ENCODE measurements at places on chromosomes 2 and 18.
A peak's percentile ranks its signal among the peaks of the same experiment; 100 is the strongest.

- DNase-seq: no peak
These were observed 113.6 kb downstream of the RNF144A start for GRCh38 chr2:7030810-7031209.

DNA sequence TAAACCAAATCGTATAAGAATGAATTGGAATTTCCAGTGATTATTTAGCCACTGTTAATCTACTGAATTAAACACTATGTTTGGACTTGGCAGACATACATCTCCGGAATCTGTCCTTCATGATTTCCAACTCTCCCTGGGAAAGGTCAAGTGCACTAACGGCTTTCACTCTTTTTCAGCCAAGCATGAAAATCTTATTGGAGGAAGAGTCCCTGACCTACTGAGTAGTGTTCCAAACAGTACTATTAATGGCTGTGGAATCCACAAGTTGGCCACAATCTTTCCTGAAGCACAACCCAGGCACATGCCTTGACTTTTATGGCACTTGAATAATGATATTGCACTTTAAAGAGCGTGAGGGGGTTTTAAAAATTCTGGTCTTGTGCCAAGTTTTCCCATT is 318.9 kb upstream of the RND3 start:
- DNase-seq: peak; percentile 25

DNA sequence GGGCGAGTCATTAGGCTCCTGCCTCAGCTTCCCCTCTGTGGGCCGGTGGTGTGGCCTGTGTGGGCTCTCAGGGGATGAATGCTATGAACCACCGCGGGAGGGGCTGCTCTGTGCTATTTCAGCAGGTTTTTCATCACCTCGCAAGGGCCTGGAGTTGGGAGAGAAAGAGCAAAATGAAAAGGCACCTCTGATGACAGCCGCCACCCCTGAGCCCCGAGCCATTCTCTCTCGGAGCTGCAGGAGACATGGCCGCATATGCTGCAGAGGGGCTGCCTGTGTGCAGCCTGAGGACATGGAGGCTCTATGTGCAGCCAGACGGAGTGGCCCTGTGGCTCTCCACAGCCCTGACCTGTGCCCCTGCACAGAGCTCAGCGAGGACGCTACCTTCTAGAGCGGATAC is 96.2 kb upstream of the CTDP1 start:
- no peak for DNase-seq

GRCh38 chr18:22436136-22436535 is 18.4 kb upstream of the CTAGE1 start:
- DNase-seq: no peak

DNA sequence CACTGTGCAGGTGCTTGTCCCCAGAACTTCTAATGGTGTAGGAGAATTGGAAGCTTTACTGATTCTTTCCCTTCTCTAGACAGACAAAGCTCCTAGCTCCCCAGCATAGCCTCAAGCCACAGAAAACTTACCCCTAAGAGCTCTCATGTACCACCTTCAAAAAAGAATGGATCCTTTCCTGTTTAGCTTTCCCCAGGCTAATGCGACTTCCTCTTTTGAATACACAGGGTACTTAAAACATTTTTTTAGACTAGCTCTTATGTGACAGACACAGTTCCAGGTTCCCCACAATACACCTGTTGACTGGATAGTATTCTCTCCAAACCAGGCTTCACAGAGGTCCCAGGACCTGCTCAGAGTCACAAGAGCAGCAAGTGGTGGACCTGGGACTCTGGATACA is 8.3 kb downstream of the CTAGE1 start:
- DNase-seq: no peak

GRCh38 chr18:45522371-45522770 is 92.9 kb upstream of the SLC14A2 start:
- peak; percentile 87 for DNase-seq

DNA sequence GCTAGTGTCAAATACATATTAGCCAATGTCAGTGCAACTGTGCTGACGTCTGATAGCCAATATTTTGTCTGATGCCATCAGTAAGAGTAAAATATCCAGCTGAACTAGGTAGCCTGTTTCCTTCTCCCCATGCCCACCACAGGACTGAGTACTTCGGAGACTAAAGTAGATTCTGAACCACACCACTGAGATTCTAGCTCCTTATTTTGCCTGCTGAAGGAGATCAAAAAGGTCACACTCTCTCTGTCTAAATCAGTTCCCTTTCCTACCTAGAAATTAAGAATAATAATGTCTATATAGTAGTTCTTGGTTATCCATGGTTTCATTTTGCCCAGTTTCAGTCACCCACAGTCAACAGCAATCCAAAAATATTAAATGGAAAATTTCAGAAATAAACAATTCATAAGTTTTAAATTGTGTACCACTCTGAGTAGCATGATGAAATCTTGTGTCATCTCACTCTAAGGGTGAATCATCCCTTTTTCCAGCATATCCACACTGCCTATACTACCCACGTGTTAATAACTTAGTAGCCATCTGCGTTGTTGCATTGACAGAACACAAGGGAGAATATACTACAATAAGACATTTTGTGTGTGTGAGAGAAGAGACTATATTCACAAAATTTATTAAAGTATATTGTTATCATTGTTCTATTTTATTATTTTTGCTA is 1043.3 kb upstream of the PIK3C3 start:
- peak; percentile 83 for DNase-seq

DNA sequence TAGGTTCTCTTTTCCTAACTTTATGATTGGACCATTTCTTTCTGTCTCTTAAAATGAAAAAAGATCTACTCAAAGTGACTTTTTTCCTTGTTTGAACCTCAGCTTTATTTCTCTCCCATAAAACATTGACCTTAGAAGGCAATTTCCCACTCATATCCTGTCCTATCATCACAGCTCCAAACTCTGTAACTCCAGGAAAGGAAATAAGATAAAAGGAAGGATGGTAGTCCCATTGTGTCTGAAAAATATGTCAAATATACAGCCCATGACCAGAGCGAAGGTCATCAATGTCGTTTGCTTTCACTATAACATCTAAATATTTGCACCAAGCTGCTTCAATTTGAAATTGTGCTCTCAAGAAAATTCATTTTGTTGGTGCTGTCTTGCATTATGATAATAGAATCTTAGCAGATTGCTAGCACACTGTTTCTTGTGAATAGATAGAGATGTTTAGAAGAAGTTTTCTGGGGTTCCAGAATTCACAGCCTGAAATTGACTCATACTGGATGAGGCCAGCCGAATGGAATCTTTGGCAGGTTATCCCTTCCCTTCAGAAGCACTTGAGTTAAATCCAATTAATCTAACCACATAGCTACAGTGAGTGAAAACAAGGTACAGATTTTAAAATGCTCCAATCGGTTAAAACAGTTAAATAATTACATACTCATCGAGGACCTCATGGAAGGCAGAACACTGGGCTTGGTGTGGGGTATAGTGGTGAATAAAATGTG is 95.1 kb downstream of the CRIM1 start:
- peak; percentile 93 for DNase-seq

- DNase-seq: no peak
These were observed 175.6 kb downstream of the FMNL2 start for GRCh38 chr2:152510621-152511020.

DNA sequence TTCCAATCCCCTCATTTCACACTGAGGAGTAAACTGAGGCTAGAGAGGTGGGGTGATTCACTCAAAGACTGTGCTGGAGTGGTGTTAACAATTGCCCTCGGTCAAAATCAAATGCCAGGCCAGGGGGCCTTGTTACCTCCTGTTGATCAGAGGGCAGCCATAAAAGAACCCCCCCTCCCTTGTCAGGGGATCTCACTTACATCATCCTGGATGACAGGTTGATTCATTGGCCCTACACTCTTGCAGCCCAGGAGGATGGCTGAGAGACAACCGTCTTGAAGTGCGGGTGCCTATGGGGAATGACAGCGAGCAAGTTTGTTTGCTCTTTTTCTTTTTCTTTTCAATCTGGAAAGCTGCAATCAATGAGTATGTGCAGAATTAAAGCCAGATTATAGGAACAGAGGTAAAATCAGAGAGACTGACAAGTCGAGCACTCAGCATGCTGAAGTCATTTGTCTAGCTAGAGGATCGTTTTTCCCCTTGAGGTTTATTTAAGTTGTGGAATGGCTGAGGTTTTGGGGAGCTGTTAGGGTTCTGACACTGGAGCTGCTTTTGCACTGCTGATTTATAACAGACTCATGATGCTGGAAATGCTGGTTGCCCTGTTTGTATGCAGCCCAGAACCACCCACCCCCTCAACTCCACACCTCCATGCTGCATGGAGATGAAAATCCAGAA is 26.4 kb upstream of the NRP2 start:
- peak; percentile 54 for DNase-seq

- no peak for DNase-seq
These were observed 9.0 kb upstream of the YWHAQ start for GRCh38 chr2:9639740-9640343.

DNA sequence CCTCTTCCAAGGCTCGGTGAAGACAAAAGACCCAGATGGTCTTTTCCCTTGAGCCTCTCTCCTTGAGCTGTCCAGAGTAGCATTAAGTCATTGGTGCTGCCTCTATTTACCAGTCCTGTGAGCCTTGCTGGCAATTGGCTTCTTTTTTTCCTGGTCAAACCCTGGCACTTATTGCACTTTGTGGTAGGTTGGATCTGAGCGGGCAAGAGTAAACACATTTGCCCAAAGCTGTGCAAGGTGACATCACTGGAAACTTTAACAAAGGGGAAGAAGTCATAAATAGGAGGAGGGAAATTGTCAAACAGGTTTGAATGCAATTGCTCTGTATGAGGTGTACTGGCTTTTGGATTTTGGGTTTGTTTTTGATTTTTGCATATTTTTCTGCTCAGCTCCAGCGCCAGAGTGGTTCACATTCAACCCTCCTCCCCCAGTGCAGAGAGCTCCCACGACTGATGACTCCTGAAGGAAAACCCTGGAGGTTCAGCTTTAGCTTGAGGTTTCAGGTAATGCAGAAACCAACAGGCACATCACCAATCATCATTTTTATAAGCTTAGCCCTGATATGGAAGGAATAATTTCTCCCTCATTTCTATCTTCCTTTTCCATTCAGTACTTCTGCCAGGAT is 8.3 kb downstream of the KCNE4 start:
- DNase-seq: no peak

Measured in fibroblast of upper back skin (primary cell).